ENCODE measurements at places on chromosomes 7 and 10.

DNA sequence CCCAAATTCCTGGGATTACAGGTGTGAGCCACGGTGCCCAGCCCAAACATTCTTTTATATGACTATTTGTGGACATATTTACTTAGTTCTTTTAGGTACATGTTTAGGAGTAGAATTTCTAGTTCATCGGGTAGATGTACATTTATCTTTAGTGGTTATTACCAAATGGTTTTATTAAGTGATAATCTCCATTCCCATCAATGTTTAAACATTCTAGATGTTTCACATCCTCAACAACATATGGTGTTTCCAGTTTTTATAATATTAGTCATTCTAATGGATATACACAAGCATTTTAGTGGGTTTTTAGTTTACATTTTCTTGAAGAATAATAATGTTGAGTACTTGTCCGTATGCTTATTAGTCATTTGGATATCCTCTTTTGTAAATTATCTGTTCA is 131.7 kb downstream of the RTKN2 start:
- DNase-seq = no peak

- DNase-seq = no peak
Observed at GRCh38 chr7:87021285-87021684, 38.2 kb downstream of the ELAPOR2 start.

DNA sequence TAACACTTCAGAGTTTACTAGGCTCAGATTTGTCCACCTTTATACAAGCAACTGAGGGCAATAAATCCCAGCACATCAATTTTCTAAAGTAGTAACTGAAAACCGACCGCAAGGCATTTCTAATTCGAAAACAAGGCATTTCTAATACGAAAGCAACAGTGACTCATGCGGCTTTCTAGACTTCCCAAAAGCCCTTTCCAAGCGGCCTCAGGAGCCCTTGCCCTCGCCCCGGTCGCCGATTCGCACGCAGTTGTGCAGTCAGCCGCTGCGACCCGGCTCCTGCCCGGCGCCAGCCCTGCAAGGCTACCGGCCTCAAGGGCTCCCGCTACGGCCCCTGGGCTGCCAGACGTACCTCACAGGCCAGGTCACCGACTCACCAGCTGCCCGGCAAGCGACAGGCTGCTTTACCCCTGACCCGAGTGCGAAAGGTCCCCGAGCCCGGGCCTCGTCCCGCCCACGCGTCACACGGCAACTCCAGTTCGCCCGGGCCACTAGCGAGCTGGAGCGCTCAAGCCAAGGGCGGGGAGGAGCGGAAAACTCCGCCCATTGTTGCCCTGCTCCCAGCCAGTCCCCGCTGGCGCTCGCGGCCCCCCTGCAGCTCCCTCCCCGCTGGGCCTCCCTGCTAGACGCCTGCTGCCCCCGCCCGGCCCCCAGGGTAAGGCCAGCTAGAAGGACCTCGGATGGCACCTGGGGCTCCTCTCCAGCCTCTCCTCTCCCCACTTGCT is 7.3 kb downstream of the NCOA4 start:
- DNase-seq = peak; percentile 54

DNA sequence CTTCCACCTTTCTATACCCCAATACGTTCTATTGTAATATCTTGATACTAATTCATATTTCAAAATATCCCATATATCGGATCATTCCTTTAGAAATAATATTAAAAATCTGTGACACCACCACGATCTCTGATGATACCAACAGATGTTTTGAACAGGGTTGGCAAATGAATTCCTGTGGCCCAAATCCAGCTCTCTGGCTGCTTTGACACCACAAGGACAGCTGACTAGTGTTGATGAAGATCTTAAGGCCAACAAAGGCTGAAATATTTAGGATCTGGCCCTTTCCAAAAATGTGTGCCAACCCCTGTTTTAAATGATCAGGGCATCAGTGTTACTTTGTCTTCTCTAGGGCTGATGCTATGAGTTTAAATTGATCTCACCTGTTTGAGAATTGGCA is 380.7 kb upstream of the PFKP start:
- no peak for DNase-seq

GRCh38 chr10:120426306-120426705 is 30.7 kb upstream of the PLPP4 start:
- DNase-seq = no peak

GRCh38 chr10:86046845-86047460 is 319.6 kb downstream of the GRID1 start:
- DNase-seq = no peak

- no peak for DNase-seq
Observed at GRCh38 chr7:40232242-40232893, 97.6 kb downstream of the SUGCT start.

- no peak for DNase-seq
Observed at GRCh38 chr7:129530795-129531391, 28.6 kb downstream of the SMKR1 start.

- no peak for DNase-seq
Observed at GRCh38 chr7:77536017-77536412, 1.1 kb upstream of the PTPN12 start.

DNA sequence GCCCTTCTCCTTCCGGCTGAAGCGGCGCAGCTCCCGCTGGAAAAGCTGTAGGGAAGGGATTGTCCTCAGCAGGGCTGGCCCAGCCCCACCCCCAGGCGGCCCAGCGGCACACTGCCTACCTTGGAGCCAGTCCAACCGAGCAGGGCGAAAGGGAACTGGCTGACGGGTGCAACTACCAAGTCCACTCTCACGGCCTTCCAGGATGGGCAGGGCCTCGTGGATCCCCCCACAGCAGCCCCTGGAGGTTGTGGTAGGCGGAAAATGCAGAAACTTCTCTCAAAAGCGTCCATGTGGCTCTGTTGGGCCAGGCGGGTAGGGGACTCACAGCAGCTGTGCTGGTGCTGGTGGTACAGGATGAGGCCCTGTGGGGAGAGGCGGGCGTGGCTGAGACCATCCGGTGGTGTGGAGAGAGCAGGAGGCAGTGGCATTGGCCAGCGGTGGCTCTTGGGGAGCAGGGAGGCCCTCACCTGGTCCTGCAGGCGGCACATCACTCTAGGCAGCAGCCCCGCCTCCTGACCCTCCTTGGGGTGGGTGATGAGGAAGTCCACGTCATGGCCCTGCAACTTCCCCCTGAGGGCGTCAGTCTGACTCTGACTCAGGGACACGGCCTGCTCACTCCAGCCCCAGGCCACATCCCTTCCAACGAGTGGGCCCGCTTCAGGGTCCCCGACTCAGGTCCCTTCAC is 8.4 kb upstream of the PGAM2 start:
- DNase-seq = peak; percentile 32

Data from stimulated activated CD8-positive, alpha-beta memory T cell treated with anti-CD3 and anti-CD28 coated beads, Interleukin-12 subunit alpha, Interleukin-12 subunit beta, amount 100 ng/mL, for 1 hour (primary cell).